ENCODE measurements at places on chromosomes 1 and 21. TPM values are rescaled to one million over a fixed set of nuclear protein-coding genes. Genes with fewer than 3 reads are reported as not detected.

DNA sequence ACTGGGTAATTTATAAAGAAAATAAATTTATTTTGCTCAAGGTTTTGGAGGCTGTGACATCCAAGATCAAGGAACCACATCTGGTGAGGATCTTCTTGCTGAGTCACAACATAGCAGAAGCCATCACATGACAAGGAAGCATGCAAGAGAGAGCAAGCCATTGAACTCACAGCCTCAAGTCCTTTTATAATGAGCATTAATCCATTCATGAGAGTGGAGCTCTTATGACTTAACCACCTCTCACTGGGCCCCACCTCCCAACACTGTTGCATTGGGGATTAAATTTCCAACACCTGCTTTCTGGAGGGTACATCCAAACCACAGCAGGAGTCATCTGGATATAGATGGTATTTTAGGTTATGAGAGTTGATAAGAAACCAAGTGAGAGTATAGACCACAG, 20.6 kb upstream of the EGLN1 start:
- H3K36me3 ChIP-seq: no peaks in the 10 kb centered on the region
- no peak overlapping the region for H3K4me3 ChIP-seq
- DNase-seq: no peak
- H3K4me1 ChIP-seq: no peaks in the 10 kb centered on the region
- no peak overlapping the region for H3K27ac ChIP-seq
- no peaks in the 10 kb centered on the region for H3K27me3 ChIP-seq

DNA sequence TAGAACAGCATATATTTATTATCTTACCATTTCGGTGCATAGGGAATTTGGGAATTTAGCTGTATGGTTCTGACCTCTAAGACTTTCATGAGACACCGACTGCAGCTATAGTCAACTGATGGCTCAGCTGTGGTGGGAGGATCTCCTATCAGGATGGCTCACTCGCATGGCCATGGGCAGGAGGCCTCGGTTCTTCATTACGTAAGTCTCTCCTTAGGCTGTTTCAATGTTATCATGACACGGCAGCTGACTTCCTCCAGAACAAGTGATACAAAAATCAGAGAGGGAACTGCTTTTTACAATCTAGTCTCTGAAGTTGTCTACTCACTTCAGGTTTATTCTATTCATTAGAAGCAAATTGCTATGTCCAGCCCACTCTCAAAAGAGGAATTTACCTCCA, 13.3 kb upstream of the CAPN8 start:
- peaks cover 6% of the 10 kb centered on the region for H3K36me3 ChIP-seq
- no peak overlapping the region for H3K27ac ChIP-seq
- peaks cover 19% of the 10 kb centered on the region for H3K27me3 ChIP-seq
- H3K4me1 ChIP-seq: peaks cover 4% of the 10 kb centered on the region
- no peak overlapping the region for H3K4me3 ChIP-seq

DNA sequence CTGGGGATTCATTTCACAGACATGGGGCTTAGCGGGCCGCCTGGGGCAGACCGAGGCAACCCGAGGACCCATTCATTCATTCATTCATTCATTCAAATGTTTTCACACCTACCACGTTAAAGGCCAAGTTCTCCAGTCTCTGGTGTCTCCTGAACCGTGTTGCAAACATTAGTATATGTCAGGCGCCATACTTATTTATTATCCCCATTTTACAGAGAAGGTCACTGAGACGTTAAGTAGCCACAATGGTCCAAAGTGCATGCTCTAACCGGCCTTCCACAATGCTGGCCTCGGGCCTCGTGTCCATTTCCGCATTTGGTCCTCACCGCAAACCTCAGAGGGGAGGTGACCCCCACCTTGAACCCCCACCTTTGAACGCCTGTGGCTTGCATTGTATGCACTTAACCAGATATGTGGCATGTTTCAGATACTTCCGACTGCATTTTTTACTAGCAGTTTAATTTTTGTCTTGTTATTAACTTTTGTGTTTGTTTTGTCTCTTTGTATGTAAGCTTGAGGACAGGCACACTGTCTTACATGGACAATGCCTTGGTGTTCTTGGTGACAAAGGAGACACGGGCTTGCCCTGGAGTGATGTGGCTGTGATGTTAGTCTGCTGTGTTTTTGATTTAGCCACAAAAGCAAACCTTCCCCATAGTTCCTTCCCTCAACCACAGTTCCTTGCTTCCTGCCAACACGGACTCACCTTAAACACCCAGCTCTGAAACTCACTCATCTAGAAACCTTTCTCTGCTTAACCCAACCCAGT, 1.2 kb upstream of the IFFO2 start:
- H3K27me3 ChIP-seq: peaks cover 49% of the 10 kb centered on the region
- H3K27ac ChIP-seq: no peak overlapping the region
- H3K4me3 ChIP-seq: peak overlapping the region; percentile 78
- H3K36me3 ChIP-seq: peaks cover 2% of the 10 kb centered on the region
- DNase-seq: no peak

DNA sequence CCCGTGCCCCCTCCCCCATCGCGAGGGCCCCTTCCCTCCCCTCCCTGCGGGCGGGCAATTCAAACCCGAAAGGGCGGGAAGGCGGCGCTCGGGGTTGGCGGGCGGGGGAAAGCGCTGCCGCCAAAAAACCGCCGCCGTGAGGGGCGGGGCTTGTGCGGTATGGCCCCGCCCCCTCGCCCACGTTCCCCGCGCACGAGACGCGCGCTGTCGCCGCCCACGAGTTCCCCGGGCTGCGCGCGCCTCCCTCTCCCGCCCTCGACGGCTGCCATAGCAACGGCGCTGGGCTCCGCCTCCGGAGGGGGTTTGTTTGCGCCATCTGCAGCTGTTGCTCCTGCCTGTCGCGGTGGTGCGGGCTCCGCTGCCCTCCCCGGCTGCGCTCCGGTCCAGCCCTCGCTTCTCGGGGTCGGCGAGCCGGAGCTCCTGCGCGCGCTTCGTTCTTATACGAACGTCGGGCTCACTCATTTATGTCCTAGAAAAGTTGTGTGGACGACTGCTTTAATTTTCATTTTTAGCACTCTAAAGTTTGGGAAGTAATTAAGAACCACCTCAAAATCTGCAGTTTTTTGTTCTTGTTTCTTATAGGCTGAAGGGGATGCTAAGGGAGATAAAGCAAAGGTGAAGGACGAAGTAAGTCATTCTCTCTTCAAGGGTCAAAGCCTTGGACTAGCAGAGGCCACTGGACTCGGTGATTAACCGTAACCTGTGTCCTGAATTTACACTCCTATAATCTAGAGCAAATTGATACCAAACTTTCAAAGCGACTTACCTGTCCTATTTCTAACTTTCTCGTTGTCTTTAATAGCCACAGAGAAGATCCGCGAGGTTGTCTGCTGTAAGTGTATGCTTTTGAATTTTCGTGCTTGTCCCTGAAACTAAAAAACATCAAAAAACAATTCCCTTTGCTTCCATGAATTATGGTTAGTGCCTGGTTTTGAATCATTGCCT, 933 bp downstream of the HMGN2 start:
- peak; percentile 89 for DNase-seq
- H3K36me3 ChIP-seq: peaks cover 25% of the 10 kb centered on the region
- peaks cover 26% of the 10 kb centered on the region for H3K4me1 ChIP-seq
- peak overlapping the region; percentile 89 for H3K4me3 ChIP-seq
- H3K27ac ChIP-seq: peak overlapping the region; percentile 93

DNA sequence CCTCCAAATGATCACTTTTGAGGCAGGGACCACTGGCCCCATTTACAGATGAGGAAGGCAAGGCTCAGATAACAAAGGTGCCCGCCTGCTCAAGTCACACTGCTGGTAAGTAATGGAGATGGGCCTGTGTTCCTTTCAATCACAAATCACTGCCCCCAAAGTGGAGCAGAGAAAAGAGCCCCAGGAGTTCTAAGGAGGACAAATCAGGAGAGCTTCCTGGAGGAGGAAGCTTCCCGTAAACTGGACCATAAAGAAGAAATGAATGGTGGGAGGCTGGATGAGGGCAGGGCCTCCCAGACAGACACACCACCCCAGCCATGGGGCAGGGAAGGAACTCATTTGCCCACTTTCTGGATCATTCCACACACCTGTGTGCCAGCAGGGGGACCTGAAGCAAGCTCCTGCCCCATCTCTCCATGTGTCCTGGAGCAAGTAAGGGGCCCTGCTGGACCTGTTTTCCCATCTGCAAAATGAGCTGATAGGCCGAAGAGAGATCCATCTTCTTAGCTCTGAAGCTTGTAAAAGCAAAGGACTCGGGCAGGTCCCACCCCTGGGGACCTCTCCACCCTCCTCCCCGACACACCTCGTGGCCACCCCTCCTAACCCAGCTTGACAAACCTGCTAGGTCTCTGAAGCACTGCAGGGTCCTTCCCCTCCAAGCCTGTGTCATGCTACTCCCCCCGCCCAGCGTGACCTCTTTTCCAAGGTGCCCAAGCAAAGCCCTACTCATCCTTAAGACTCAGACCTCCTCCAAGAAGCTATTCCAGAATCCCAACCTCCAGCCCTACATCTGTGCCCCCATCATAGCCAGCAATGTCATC, 5.5 kb downstream of the LAPTM5 start:
- peaks cover 2% of the 10 kb centered on the region for H3K4me1 ChIP-seq
- H3K27ac ChIP-seq: no peak overlapping the region
- no peaks in the 10 kb centered on the region for H3K36me3 ChIP-seq
- H3K27me3 ChIP-seq: peaks cover 13% of the 10 kb centered on the region

- H3K4me3 ChIP-seq: no peak overlapping the region
- no peaks in the 10 kb centered on the region for H3K27me3 ChIP-seq
- H3K27ac ChIP-seq: no peak overlapping the region
- DNase-seq: no peak
- H3K36me3 ChIP-seq: peaks cover 10% of the 10 kb centered on the region
- peaks cover 2% of the 10 kb centered on the region for H3K4me1 ChIP-seq
Observed at GRCh38 chr1:35369922-35370671, 101.6 kb downstream of the ZMYM4 start.

DNA sequence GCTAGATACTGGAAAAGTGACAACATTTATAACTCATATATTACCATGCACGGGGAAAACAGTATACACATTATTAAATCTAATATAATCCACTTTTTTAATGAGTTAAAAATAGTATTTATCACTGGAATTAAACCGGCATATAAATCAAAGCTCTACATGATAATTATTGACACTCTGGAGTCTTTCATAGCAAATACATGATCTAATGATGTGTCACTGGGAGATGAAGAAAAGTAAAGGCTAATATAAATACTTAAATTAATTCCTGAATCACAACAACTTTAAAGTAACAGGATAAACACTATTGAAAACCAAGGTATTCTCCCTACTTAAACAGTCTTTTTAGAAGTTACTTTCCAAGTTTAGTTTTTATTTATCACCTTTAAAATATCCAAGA, 52.4 kb upstream of the ASPM start:
- no peak for DNase-seq
- H3K27ac ChIP-seq: no peak overlapping the region
- peak overlapping the region; percentile 91 for H3K4me3 ChIP-seq

GRCh38 chr1:33986390-33987095, 122.7 kb downstream of the HMGB4 start:
- DNase-seq: no peak
- no peak overlapping the region for H3K4me3 ChIP-seq
- peaks cover 35% of the 10 kb centered on the region for H3K27me3 ChIP-seq
- no peak overlapping the region for H3K27ac ChIP-seq

GRCh38 chr1:115545791-115546733, 95.7 kb upstream of the VANGL1 start:
- DNase-seq: peak; percentile 14
- peaks cover 7% of the 10 kb centered on the region for H3K27me3 ChIP-seq
- H3K36me3 ChIP-seq: no peaks in the 10 kb centered on the region
- H3K27ac ChIP-seq: peak overlapping the region; percentile 94

DNA sequence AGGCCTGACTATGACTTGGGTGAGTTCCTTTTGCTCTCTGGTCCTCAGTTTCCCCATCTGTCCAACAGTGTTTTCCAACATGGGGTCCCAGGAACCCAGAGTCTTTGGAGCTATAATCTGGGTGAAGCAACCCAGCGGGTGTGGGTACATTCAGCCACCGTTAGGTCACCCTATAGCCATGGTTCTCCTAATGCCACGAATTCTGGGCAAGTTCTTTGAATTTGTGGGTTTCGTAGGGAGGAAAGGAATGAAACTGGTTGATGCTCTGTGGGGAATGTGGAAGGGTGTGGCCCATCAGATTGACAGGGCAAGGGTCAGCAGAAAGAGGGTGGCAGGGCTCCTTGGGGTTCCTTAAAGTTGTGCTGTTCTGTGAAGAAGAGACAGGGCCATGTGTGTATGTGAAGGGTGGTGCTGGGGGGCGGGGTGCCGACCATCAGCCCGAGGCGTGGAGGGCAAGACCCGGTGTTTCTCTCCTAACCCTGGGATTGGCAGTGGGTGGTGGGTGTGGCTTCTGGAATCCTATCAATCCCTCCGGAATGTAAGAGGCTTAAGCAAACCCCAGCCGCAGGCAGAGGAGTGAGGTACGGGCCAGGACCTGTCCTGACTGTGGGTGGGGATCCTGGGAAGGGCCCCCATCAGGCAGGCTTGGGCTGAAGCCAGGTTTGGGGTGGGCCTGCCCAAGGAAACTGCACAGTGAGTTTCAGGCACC, 35.5 kb upstream of the ZNF362 start:
- H3K4me1 ChIP-seq: peaks cover 18% of the 10 kb centered on the region
- no peaks in the 10 kb centered on the region for H3K27me3 ChIP-seq
- H3K36me3 ChIP-seq: no peaks in the 10 kb centered on the region
- no peak overlapping the region for H3K4me3 ChIP-seq

- H3K4me1 ChIP-seq: no peaks in the 10 kb centered on the region
- H3K27me3 ChIP-seq: no peaks in the 10 kb centered on the region
- DNase-seq: no peak
- H3K36me3 ChIP-seq: no peaks in the 10 kb centered on the region
- no peak overlapping the region for H3K27ac ChIP-seq
Observed at GRCh38 chr1:108823632-108824031, 33.3 kb downstream of the AKNAD1 start.

The OR10J1 gene
- not detected for total RNA-seq

The VASH2 gene
- 15.8 TPM for total RNA-seq

All from progenitor cell of endocrine pancreas (in vitro differentiated cells).